ENCODE measurements at places on chromosomes 5 and 9.

DNA sequence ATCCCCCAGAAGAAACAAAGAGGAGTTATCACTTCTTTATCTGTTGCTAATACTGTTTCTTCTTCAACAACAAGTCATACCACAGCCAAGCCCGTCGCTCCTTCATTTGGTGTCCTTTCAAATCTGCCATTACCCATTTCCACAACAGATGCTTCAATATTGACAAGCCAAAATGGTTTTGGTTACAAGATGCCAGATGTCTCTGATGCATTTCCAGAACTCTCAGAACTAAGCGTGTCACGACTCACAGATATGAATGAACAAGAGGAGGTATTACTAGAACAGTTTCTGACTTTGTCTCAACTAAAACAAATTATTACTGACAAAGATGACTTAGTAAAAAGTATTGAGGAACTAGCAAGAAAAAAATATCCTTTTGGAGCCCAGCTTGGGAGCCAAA lies 16.0 kb upstream of the HAND1 start:
- DNase-seq = no peak

DNA sequence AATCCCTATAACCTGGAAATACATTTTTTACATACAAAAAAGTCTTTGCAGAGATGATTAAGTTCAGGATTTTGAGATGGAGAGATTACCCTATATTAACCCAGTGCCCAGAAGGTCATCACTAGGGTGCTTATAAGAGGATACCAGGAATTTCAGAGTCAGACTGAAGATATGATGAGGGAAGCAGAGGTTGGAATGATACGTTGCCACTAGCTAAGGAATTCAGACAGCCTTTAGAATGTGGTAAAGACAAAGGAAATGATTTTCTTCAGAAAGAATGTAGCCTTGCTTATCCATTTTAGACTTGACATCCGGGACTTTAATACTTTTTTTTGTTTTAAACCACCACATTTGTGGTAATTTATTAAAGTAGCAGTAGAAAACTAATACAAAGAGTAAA lies 2176.8 kb upstream of the C9orf72 start:
- no peak for DNase-seq

GRCh38 chr9:88308831-88309560 lies 79.2 kb upstream of the SPIN1 start:
- DNase-seq = no peak

- no peak for DNase-seq
Observed at GRCh38 chr5:66015196-66015960, 89.0 kb downstream of the ERBIN start.

DNA sequence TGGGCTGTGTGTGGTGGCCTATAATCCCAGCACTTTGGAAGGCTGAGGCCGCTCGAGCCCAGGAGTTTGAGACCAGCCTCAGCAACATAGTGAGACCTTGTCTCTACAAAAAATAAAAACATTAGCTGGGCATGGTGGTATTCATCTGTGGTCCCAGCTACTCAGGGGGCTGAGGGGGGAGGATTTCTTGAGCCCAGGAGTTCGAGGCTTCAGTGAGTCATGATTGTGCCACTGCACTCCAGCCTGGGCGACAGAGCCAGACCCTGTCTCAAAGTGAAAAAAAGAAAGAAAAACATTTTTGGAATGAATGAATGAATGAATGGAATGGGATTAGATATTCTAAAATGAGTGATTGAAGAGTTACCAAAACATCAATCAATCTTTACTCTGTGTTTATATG lies 85.8 kb downstream of the FGF1 start:
- DNase-seq = no peak

DNA sequence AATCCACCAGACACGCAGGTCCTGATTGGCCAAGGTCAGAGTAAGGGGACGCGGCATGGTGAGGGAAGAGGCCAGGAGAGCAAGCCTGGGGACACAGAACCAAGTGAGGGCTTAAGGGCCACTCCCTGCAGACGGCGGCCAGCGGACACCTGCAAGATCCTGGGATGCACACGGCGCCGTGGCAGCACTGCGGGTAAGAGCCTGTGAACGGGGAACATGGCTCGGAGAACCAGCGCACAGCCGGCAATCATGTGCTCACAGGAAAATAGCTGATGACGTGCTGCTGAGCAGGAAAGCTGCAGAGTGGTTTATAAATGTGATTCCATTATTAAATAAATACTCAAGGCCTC lies 27.0 kb upstream of the NSMF start:
- no peak for DNase-seq

- no peak for DNase-seq
Observed at GRCh38 chr9:38254151-38254550, 138.4 kb upstream of the ALDH1B1 start.
